Thoracic aorta (tissue), 2 donors: ENCODE measurements at places on chromosomes 4 and X. TPM values are rescaled to one million over a fixed set of nuclear protein-coding genes. Genes with fewer than 3 reads are reported as not detected.
A peak's percentile ranks its signal among the peaks of the same experiment; 100 is the strongest.

- no peaks in the 10 kb centered on the region for H3K36me3 ChIP-seq
- H3K4me1 ChIP-seq: peaks cover 10% of the 10 kb centered on the region
- no peak overlapping the region for H3K27ac ChIP-seq
- no peaks in the 10 kb centered on the region for H3K27me3 ChIP-seq
- DNase-seq: no peak
- no peak overlapping the region for H3K4me3 ChIP-seq
Observed at GRCh38 chr4:164959896-164960295, 17.6 kb downstream of the TRIM61 start.

The TXK gene
- 2.8 TPM for total RNA-seq

The USO1 gene
- total RNA-seq: 68.0 TPM

DNA sequence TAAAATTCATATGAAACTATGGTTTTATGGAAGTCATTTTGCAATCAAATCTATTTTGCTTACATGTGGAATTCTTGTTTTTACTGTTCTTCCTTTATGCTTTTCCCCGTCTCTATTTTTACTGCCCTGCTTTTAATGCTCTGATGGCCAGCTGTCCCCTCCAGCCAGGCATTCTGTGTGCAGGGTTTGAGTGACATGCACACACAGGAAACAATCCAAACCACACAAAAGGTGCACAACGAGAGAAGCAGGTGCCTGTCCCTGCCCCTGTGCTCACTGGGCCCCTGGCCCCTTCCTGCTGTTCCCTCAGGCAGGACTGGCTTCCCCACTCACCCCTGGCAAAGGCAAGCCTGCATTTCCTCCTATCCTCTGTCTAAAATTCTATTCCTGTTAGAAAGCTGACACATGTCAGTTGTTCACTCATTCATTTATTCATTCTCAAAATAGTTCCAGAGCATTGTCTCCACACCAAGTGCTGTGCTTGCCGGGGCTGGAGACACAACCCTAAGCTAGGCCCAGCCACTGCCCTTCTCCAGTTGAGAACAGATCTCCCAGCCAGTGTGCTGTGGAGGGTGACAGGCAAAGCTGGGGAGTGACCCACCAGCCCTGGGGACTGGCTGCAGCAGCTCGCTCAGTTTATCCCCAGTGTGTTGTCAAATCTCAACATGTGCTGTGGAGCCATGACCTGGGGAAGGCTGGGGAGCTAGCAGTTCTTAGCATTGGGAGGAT is 346.3 kb downstream of the FBXW7 start:
- no peak for DNase-seq
- no peaks in the 10 kb centered on the region for H3K27me3 ChIP-seq
- H3K4me1 ChIP-seq: no peaks in the 10 kb centered on the region
- H3K27ac ChIP-seq: no peak overlapping the region

- H3K27me3 ChIP-seq: no peaks in the 10 kb centered on the region
- DNase-seq: no peak
- no peaks in the 10 kb centered on the region for H3K4me1 ChIP-seq
- H3K27ac ChIP-seq: no peak overlapping the region
- H3K36me3 ChIP-seq: no peaks in the 10 kb centered on the region
- no peak overlapping the region for H3K4me3 ChIP-seq
Observed at GRCh38 chrX:150933945-150934350, 35.5 kb upstream of the CD99L2 start.

DNA sequence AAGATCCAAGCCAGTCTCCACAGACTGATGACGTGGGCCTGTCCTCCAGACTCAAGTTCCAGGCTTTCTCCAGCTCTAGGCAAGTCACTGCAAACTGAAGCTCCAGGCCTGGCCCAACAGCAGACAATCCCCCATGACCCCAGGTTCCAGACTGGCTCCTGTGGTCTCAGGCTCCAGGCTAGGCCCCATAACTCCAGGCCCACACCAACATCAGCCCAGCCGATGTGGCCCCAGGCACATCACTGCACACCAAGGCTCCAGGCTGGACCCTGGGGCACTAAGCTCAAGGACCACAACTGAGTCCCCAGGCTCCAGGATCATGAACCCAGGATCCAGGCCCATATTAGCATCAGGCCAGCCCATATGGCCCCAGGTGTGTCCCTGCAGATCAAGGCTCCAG is 143.6 kb downstream of the COX7B2 start:
- no peaks in the 10 kb centered on the region for H3K36me3 ChIP-seq
- H3K4me3 ChIP-seq: no peak overlapping the region
- no peak overlapping the region for H3K27ac ChIP-seq
- H3K4me1 ChIP-seq: no peaks in the 10 kb centered on the region

DNA sequence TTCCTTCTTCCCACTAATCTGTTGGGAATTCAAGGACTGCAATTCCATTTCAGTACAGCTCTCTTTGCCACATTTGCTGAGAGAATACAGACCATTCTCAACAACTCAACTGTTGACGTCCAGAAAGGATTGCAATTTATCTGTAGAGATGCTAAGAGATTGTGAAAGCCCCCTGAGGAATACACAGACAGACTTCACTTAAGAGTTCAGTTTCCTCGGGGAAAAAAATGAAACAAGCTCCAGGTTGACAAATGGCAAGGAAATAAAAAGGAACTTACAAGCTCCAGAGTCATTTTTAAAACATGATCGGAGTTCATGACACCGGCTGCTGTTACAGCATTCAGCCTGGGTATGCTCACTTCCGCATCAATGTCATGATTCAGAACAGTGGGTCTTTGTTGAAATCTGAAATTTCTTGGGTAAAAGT is 13.8 kb downstream of the TLR10 start:
- no peaks in the 10 kb centered on the region for H3K27me3 ChIP-seq
- no peak overlapping the region for H3K27ac ChIP-seq
- no peaks in the 10 kb centered on the region for H3K4me1 ChIP-seq
- DNase-seq: no peak
- H3K4me3 ChIP-seq: no peak overlapping the region
- H3K36me3 ChIP-seq: no peaks in the 10 kb centered on the region

The SMIM31 gene
- not detected for total RNA-seq

The COX7B2 gene
- not detected for total RNA-seq

The TMEM156 gene
- total RNA-seq: not detected

DNA sequence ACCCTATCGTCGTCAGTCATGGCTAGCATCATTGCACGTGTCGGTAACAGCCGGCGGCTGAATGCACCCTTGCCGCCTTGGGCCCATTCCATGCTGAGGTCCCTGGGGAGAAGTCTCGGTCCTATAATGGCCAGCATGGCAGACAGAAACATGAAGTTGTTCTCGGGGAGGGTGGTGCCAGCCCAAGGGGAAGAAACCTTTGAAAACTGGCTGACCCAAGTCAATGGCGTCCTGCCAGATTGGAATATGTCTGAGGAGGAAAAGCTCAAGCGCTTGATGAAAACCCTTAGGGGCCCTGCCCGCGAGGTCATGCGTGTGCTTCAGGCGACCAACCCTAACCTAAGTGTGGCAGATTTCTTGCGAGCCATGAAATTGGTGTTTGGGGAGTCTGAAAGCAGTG is 1.6 kb downstream of the ZCCHC12 start:
- H3K4me1 ChIP-seq: no peaks in the 10 kb centered on the region
- H3K4me3 ChIP-seq: peak overlapping the region; percentile 24
- H3K27me3 ChIP-seq: no peaks in the 10 kb centered on the region
- no peak overlapping the region for H3K27ac ChIP-seq
- DNase-seq: no peak
- no peaks in the 10 kb centered on the region for H3K36me3 ChIP-seq

- H3K27ac ChIP-seq: no peak overlapping the region
- H3K36me3 ChIP-seq: no peaks in the 10 kb centered on the region
- H3K27me3 ChIP-seq: no peaks in the 10 kb centered on the region
- no peaks in the 10 kb centered on the region for H3K4me1 ChIP-seq
Observed at GRCh38 chr4:172168888-172169287, 355.7 kb downstream of the GALNTL6 start.

The MTNR1A gene
- not detected for total RNA-seq

DNA sequence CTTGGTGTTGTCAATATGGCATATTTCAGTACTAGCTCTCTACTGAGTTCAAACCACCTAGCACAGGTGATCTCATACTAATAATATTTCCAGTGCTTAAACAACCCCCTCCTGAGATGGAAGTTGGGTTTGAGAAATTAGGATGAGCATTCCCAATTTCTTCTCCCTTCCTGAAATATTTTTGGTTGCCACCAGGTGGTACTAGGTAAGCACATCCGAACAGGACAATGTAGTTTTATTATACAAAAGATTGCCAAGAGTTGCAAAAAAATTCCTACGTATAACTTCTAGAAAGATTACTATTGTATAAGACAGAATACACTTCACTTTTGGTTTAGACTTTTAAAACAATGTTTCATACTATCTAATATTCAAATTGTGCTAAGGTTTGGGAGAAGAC is 484.5 kb downstream of the PACRGL start:
- no peaks in the 10 kb centered on the region for H3K36me3 ChIP-seq
- H3K27me3 ChIP-seq: no peaks in the 10 kb centered on the region
- no peak overlapping the region for H3K27ac ChIP-seq
- no peak overlapping the region for H3K4me3 ChIP-seq
- DNase-seq: no peak
- H3K4me1 ChIP-seq: no peaks in the 10 kb centered on the region

GRCh38 chrX:11757719-11758399 is at the start of gene MSL3:
TSS of gene MSL3 (plus strand) at chrX:11758237. CDS start at chrX:11758264, 27 bp downstream.
- H3K36me3 ChIP-seq: no peaks in the 10 kb centered on the region
- DNase-seq: peak; percentile 11
- no peaks in the 10 kb centered on the region for H3K27me3 ChIP-seq

The PDGFRA gene
- total RNA-seq: 268 TPM

The CTAG1B gene
- not detected for total RNA-seq

GRCh38 chrX:39955625-39956024 is 142.1 kb downstream of the BCOR start:
- H3K36me3 ChIP-seq: no peaks in the 10 kb centered on the region
- H3K4me3 ChIP-seq: no peak overlapping the region
- DNase-seq: no peak
- H3K27ac ChIP-seq: no peak overlapping the region
- no peaks in the 10 kb centered on the region for H3K27me3 ChIP-seq

The SCRG1 gene
- 6.9 TPM for total RNA-seq

DNA sequence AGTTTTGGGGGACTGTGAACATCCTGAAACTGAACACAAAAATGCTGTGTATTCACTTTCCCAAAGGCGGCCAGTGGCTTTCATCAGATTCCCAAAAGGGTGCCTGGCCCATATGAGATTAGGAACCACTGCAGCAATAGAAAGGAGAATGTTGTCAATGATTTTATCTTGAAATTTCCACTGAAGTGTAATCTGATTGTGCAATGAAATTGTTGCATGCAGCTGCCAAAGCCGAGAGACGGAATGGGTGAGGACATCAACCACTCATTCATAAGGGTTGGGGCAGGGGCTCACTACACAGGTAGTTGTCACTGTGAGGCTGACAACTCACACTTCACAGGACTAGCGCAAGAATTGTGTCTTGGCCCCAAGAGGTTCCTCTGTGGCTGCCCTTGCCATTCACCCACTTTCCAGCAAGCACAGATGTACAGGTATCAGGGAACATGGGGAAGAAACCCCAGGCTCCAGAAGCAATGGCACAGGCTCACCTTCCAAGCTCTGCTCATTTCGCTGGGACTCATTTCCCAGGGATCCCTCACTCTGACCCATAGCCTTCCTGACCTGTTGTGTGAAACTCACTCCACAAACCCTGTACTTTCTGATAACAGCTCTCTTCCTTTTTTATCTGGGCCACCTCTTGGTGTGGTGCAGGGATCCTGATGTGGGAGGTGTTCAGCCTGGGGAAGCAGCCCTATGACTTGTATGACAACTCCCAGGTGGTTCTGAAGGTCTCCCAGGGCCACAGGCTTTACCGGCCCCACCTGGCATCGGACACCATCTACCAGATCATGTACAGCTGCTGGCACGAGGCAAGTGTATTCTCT is 48.8 kb downstream of the BMX start:
- no peaks in the 10 kb centered on the region for H3K4me1 ChIP-seq
- no peak overlapping the region for H3K27ac ChIP-seq
- H3K27me3 ChIP-seq: no peaks in the 10 kb centered on the region
- H3K4me3 ChIP-seq: no peak overlapping the region
- DNase-seq: no peak

The SPANXA1 gene
- total RNA-seq: not detected

GRCh38 chrX:47958761-47959342 is 44.9 kb downstream of the ZNF182 start:
- no peak overlapping the region for H3K4me3 ChIP-seq
- DNase-seq: no peak
- no peaks in the 10 kb centered on the region for H3K4me1 ChIP-seq
- no peak overlapping the region for H3K27ac ChIP-seq
- H3K27me3 ChIP-seq: no peaks in the 10 kb centered on the region
- no peaks in the 10 kb centered on the region for H3K36me3 ChIP-seq

The TEX13B gene
- total RNA-seq: not detected

DNA sequence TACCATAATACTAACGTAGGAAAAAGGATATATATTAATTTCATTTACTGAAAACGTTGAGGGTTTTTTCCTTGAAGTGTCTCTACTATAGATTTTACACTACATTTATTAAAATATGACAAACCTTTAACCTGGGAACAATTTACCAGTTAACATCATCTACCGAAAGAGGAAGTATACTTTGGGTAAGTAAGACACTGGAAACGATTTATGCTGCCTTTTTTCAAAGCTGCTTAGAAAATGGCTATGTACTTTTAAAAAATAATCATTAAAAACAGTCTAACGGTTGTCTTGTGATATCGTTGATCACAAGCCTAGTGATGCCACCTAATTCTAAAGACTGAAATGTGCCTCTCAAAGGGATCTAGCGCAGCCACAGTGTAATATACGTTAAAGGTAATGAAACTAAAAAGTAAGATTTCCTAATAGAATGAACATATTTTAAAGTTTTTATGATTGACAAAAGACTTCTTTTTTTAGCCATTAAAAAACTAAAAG is 50.4 kb downstream of the STX18 start:
- no peaks in the 10 kb centered on the region for H3K4me1 ChIP-seq
- H3K4me3 ChIP-seq: no peak overlapping the region
- DNase-seq: no peak
- H3K27ac ChIP-seq: no peak overlapping the region

- no peaks in the 10 kb centered on the region for H3K4me1 ChIP-seq
- no peak overlapping the region for H3K4me3 ChIP-seq
- H3K27me3 ChIP-seq: no peaks in the 10 kb centered on the region
- no peak overlapping the region for H3K27ac ChIP-seq
- H3K36me3 ChIP-seq: no peaks in the 10 kb centered on the region
Observed at GRCh38 chr4:62533573-62533972, 1333.4 kb downstream of the ADGRL3 start.

DNA sequence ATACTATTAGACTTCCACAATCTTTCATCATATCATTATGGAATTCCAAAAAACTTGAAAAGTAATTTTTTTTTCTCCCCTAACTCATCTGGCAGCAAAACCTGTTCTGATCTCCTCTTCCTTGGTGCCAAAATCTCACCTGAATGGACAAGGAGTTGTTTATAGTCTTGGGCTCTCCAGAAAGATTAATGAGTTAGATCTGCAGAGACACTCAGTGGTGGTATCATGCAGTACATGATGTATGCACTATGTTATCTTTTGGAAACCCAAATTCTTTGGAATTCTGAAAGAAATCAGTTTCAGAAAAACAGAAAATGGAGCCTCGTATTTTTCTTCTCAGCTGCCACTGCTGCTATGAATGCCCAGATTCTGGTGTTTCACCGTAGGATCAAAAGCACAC is 11.7 kb downstream of the GPM6B start:
- no peaks in the 10 kb centered on the region for H3K36me3 ChIP-seq
- no peak overlapping the region for H3K4me3 ChIP-seq
- H3K27ac ChIP-seq: no peak overlapping the region
- no peak for DNase-seq
- no peaks in the 10 kb centered on the region for H3K27me3 ChIP-seq

The ADH1A gene
- 0.99 TPM for total RNA-seq
